ENCODE measurements at places on chromosomes 6 and 20. TPM values are rescaled to one million over a fixed set of nuclear protein-coding genes. Genes with fewer than 3 reads are reported as not detected.

- DNase-seq, result no peak
These were observed 594.4 kb downstream of the QKI start for GRCh38 chr6:164008902-164009301.

DNA sequence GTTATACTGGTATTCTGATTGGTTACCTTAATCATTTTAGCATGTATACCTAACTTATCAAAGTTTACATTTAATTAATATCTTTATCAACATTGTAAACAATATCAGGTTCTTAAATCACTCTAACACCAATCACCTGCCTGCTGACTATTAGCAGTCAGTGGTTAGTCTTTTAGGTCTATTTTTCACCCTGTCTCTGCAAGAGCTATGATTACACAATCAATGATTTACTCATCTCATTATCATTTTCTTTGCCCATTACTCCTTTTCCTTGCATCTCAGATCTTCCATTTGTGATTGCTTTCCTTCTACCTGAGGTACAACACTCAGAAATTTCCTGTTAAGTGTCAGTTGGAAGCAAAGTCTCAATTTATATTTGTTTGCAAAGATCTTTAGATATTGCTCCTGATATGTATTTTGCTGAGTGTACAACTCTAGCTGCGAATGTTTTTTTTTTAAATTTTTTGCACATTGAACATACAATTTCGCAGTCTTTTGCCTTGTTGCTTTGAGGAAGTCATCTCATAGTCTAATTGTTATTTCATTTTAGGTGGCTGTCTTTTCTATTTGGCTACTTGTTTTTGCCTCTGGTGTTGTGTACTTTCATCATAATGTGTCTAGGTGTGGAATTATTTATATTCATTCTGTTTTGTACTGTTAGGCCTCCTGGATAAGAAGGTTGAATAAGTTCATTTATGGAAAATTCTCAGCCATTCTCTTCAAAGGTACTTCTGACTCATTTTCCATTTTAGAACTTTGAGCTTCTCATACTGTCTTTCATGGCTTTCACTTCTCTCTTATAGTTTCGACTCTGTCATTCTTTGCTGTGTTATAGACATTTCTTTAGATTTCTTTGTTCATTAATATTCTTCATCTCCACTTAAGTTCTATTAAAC lies 104.9 kb upstream of the CEP162 start:
- no peak for DNase-seq

- peak; percentile 59 for DNase-seq
These were observed at the start of gene CST3 for GRCh38 chr20:23637282-23638221. Gene CST3 (minus strand): TSS chr20:23637955. CDS start chr20:23637862, 93 bp downstream.

GRCh38 chr20:10542442-10542841 lies 107.3 kb downstream of the SLX4IP start:
- no peak for DNase-seq

Gene EYA4
- 0.33 TPM for total RNA-seq

Gene CTCFL
- not detected for total RNA-seq

- no peak for DNase-seq
These were observed 34.1 kb downstream of the HFE start for GRCh38 chr6:26121141-26122004.

Gene MAFB
- 6.1 TPM for total RNA-seq

GRCh38 chr6:69985180-69985579 lies 118.8 kb downstream of the COL19A1 start:
- no peak for DNase-seq

DNA sequence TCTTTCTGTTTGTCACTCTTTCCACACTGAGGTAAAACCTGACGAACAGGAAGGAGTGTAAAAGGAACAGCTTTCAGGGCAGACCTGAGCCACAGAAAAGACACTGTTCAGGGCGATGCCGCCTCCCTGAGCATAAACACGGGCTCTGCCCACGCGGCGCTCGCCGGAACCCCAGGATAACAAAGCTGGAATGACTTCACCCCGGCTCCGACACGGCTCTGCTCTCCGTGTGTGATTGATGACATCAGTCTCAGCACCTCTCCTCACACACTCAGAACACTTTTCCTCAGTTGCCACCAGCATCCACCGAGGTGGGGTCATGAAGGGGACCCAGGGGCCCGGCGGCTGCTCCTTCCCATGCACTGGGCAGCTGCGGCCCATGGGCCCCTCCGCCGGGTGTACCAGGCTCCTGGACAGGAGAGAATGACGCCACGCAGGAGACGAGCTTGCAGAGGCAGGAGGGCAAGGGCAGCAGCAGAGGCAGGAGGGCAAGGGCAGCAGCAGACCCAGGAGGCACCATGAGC lies 43.6 kb downstream of the DLL1 start:
- no peak for DNase-seq

DNA sequence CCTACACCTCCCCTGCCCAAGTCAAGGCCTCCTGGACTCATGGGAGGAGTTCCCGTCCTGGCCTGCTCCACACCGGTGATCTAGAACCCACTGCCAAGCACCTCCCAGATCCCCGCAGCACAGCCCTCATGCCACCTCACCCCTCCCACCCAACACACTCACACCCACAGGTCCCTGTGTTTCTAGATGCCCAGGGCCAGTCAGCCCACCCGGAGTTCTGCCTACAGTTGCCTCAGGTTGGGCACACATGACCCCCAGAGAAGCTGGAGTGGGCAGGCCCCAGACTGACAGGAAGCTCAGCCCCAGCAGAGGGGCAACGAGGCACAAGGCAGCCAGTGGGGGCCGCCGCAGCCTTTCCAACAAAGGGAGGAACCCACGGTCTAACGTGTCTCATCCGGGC lies 29.6 kb downstream of the RRBP1 start:
- no peak for DNase-seq

- no peak for DNase-seq
These were observed 5.8 kb downstream of the TM9SF4 start for GRCh38 chr20:32115211-32115767.

DNA sequence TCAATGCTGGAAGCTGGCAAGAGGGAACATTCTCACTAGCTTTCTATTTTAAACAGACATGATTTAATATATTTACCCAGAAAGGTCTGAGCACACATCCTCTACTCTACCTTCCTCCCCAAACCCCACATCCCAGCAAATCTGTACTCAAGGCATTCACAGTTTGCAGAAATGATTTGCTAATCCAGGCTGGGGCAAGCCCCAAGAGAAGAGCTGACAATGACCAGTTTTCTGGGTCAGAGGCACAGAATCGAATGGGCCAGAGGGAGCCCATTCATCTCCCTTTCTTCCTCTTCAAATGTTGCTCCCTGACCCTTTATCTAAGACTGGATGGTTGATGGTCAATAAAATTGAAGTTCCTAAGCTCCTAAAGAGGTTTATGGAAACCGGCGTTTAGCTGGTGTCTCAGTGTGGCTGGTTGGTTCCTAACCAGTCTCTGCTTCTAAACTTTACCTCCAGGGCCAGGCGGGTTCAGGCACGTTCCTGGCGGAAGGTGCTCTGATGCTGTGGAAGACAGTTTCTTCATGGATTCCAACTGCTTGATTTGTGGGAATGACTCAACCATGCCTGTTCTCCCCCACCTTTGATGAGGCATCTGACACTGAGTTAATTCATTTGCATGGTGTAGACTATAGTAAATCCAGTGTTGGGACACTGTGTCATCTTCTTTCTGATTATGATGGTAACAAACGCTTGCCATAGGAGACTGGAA lies 96.4 kb upstream of the IYD start:
- no peak for DNase-seq

DNA sequence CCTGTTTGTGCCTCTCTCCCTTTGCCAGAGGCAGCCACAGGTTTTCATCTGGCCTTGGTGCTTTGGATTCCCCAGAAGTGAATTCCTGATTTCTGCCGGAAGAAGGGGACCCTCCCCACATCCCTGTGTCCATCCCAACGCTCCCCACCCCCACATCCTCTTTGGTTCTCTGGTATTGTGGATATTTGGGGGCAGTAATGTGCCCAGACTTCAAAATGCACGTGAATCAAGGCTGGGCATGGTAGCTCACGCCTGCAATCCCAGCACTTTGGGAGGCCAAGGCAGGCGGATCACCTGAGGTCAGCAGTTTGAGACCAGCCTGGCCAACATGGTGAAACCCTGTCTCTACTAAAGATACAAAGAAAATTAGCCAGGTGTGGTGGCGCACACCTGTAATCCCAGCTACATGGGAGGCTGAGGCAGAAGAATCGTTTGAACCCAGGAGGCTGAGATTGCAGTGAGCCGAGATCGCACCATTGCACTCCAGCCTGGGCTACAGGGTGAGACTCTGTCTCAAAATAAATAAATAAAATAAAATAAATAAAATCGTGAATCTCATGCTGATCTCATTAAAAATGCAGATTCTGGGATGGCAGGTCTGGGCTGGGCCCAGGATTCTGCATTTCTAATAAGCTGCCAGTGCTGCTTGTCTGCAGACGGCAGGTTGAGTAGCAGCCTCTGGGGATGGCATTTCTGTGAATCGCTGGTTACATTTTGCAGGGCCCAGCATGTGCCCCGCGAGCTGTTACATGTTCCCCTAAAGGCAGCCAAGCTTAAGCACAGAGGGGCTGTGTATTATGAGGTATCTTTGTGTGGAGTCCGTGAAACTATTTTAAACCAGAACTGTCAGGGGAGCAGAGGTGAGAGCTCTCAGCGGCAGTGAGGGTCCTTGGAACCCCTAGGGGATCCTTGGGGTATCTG lies 49.0 kb downstream of the SYNJ2 start:
- DNase-seq, result no peak

Gene RAB22A
- total RNA-seq, result 17.9 TPM

- DNase-seq, result no peak
These were observed 116.6 kb downstream of the BMP2 start for GRCh38 chr20:6884114-6884513.

DNA sequence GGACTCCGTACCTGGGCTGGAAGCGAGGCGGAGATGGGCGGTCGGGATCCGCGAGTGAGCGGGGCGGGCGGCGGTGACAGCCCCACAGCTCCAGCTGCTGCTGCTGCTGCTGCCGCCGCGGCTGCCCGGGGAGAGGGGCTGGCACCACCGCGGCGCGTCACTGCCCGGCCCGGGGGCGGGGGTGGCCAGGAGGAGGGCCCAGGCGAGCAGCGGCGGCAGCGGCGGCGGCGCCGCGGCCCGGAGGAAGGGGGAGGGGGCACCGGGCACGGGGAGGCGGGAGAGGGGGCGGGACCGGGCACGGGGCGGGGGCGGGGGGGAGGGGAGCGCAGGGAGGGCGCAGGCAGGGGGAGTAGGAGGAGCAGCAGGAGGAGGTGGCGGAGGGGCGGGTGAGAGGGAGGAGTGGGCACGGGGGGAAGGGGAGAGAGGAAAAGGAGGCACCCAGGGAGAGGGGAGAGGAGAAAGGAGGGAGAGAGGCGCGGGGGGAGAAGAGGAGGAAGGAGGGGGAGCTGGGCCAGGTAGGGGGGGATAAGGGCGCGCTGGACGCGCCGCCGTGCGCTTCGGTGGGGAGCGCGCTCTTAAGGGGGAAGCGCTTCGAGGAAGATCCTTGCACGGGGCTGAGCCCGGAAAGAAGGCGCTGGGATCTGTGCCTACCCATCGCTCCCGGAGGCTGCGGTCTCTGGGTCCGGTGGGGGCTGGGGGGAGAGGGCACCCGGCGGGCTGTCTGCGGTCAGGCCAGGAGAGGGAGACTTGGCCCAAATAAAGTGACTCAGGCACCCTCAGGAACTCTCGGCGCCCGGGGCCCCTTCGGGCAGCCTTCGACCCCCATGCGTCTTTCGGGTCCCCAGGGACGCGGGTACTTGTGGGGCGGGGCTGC lies 101.5 kb downstream of the NOL4L start:
- peak; percentile 90 for DNase-seq

Gene ZFP64
- 26.9 TPM for total RNA-seq

- DNase-seq, result no peak
These were observed 241.9 kb upstream of the STXBP5 start for GRCh38 chr6:146962329-146962728.

- DNase-seq, result no peak
These were observed 713.1 kb downstream of the HDGFL1 start for GRCh38 chr6:23282252-23283021.

DNA sequence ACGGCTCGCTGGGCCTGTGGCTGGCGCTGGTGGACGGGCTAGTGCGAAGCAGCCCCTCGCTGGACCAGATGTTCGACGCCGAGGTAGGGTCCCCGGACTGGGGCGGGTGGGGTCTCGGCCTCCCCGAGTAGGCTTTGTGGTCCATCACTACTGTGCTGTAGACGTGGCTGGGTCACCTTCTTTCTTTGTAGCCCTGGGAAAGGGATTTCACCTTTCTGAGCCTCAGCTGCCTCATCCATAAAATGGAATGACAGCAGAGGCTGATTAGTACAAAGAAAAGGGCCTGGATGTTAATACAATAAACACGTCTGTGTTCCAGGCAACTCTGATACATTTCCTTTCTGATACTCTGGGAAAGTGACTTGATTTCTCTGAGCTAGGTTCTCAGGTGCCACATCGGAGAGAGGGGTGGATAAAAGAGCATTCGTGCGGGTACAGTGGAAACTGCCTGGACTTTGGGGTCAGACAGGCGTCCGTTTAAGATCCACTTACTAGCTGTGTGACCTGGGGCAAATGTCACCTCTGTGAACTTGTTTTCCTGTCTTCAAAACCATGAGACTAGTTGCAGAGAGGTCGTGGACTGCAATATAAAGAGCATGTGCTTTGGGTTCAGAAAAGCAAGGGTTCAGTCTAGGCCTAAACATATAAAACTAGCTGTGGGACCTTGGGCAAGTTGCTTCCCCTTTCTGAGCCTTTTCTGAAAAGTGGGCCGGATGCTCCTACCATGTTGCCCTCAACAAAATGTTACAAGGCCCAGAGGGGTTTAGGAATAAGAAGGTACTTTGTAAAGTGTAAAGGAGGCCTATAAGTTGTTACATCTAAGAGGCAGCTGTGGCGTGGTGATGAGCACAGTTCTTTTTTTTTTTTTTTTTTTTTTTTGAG lies 896 bp downstream of the SYS1 start:
- no peak for DNase-seq

DNA sequence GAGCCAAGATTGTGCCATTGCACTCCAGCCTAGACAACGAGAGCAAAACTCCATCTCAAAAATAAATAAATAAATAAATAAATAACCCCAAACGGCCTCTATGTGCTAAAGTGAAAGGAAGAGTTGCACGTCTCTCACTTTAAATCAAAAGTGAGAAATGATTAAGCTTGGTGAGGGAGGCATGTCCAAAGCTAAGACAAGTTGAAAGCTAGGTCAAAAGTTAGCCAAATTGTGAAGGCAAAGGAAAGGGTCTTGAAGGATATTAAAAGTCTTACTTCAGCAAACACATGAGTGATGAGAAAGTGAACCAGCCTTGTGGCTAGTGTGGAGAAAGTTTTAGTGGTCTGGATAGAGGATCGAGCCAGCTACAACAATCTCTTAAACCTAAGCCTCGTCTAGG lies 14.3 kb downstream of the ZBP1 start:
- DNase-seq, result no peak

- DNase-seq, result no peak
These were observed 12.0 kb downstream of the LMBRD1 start for GRCh38 chr6:69784595-69785377.

Gene PHF1
- total RNA-seq, result 58.1 TPM
